Activated T-cell treated with anti-CD3 and anti-CD28 coated beads, Interleukin-2, amount 50 U/mL, for 72 hours (primary cell): ENCODE measurements at places on chromosomes 2 and 18. TPM values are rescaled to one million over a fixed set of nuclear protein-coding genes. Genes with fewer than 3 reads are reported as not detected.

Gene LRATD1
- not detected for total RNA-seq

GRCh38 chr2:130261970-130262760, 63.9 kb upstream of the TUBA3E start:
- DNase-seq = no peak
- no peak overlapping the region for H3K27ac ChIP-seq
- no peaks in the 10 kb centered on the region for H3K4me1 ChIP-seq
- no peaks in the 10 kb centered on the region for H3K36me3 ChIP-seq
- peaks cover 32% of the 10 kb centered on the region for H3K27me3 ChIP-seq

DNA sequence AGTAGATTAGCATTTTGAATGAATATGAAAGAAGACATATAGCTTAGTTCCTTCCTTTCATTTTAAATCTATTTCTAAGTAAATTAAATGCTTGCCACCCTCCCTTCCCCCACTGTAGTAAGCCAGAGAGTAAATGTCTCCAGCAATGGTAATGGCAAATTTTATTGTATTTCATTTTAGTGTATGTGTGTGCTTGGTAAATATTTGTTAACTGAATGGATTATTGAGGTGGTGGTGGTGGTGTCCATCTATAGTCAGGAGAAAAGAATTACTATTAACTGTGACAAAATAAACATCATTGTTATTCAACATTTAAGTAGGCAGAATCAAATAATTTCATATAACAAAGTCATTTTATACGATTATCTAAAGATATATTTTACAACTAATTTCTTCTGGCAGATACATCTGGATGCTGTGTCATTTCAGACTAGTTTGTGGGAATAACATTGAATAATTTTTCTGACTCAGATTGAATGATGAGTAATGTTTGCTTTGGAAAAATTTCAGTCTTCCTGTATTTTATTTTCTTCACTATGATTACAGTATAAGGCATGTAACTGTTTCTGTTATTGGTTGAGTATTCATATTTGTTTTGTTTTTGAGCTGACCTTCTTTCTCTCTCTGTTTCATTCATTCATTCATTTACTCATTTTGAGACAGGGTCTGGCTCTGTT, 18.3 kb downstream of the ASXL3 start:
- H3K4me3 ChIP-seq = no peak overlapping the region
- no peak for DNase-seq
- no peaks in the 10 kb centered on the region for H3K36me3 ChIP-seq
- no peak overlapping the region for H3K27ac ChIP-seq
- no peaks in the 10 kb centered on the region for H3K4me1 ChIP-seq
- H3K27me3 ChIP-seq = no peaks in the 10 kb centered on the region

DNA sequence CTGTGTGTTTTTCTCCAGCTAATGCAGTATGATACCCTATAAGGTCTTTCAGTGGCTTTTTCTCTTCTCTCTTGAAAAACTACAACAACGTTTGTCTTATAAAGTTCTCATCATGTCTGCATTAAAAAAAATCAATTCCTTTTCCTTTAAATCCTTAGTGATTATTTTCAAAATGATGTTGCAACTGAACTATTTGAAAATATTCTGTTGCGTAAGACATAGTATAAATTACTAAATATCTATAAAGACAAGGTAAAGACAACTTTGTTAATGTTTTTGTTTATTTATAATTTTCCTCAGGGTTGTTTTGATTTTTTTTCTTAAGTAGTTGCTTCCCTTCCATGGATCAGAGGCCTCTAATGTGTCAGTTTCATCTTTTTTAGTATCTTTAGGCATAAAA, 21.2 kb downstream of the PARD3B start:
- no peak overlapping the region for H3K27ac ChIP-seq
- H3K4me3 ChIP-seq = no peak overlapping the region
- peaks cover 7% of the 10 kb centered on the region for H3K27me3 ChIP-seq

- peaks cover 50% of the 10 kb centered on the region for H3K27me3 ChIP-seq
- H3K4me1 ChIP-seq = peaks cover 1% of the 10 kb centered on the region
- H3K36me3 ChIP-seq = no peaks in the 10 kb centered on the region
- no peak overlapping the region for H3K4me3 ChIP-seq
These were observed 2.8 kb downstream of the TRIM54 start for GRCh38 chr2:27284996-27285395.

- no peaks in the 10 kb centered on the region for H3K36me3 ChIP-seq
- no peaks in the 10 kb centered on the region for H3K27me3 ChIP-seq
- no peaks in the 10 kb centered on the region for H3K4me1 ChIP-seq
- no peak overlapping the region for H3K4me3 ChIP-seq
- no peak overlapping the region for H3K27ac ChIP-seq
These were observed 525.4 kb downstream of the KCNJ3 start for GRCh38 chr2:155223781-155224406.

DNA sequence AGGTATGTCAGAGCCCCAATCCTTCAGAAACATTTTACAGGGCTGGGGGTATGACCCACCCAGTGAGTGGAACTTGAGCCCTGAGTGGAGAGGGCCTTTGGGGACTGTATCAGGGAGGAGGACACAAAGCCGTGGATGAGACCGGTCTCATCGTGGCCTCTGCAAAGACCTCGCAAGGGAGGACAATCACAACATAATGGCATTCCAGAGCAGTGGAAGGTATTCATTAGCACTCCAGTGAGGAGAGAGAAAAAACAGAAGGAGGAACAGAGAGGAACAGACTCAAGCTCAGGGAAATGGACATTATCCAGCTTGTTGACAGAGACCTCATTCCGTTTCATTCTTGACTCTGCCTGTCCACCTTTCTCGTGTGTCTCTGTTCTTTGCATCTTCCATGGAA, 38.8 kb upstream of the CTAGE1 start:
- DNase-seq = no peak
- H3K4me1 ChIP-seq = no peaks in the 10 kb centered on the region
- H3K4me3 ChIP-seq = no peak overlapping the region
- no peak overlapping the region for H3K27ac ChIP-seq
- no peaks in the 10 kb centered on the region for H3K36me3 ChIP-seq

GRCh38 chr2:106542746-106543359, 55.7 kb downstream of the CD8B2 start:
- peaks cover 18% of the 10 kb centered on the region for H3K27me3 ChIP-seq
- peak overlapping the region; percentile 30 for H3K4me3 ChIP-seq
- DNase-seq = peak; percentile 73
- no peaks in the 10 kb centered on the region for H3K36me3 ChIP-seq
- no peak overlapping the region for H3K27ac ChIP-seq

DNA sequence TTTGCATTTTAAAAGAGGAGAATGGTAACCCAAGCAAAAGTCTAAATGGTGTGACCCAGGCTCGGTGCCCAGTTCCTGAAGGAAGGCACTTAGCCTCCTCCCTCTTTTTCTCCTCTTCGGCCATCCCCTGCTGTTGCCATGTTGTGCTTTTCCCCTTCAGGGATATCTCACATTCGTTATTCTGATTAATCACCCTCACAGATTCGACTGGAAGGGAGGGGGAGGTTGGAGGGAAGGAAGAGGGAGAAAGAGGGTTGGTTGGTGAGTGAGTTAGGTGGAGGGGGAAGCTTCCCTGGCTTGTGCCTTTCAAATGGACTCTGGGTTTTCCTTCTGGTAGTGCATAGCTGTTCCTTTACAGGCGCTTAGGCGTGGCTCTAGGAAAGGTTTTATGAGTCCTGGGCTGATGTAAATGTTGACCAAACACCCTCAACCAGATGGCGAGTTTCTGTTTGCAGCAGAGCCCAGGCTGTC, 39.0 kb upstream of the LYPD6B start:
- DNase-seq = no peak
- peaks cover 7% of the 10 kb centered on the region for H3K36me3 ChIP-seq
- H3K27ac ChIP-seq = no peak overlapping the region
- no peak overlapping the region for H3K4me3 ChIP-seq
- no peaks in the 10 kb centered on the region for H3K27me3 ChIP-seq

GRCh38 chr2:8581601-8582041, 100.2 kb upstream of the ID2 start:
- H3K4me1 ChIP-seq = peaks cover 66% of the 10 kb centered on the region
- DNase-seq = no peak
- no peak overlapping the region for H3K4me3 ChIP-seq
- H3K36me3 ChIP-seq = no peaks in the 10 kb centered on the region
- no peak overlapping the region for H3K27ac ChIP-seq

DNA sequence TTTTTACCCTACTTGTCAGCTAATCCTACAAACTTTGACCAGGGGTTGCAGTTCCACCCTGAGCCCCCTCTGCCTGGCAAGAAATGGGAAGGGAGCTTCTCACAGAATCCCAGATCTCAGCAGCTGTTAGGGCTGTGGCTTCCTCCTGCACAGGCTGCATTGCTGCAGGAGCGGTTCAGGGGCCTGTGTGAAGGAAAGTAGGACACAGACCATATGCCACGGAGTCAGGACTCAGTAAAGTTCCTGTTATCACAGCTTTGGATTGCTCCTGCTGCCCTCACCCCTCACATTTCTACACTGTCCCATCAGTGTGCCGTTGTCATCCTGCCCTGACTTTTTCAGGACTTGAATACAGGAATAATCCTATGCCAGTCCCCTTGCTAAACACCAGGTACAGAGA, 62.8 kb upstream of the SP3 start:
- DNase-seq = no peak
- no peaks in the 10 kb centered on the region for H3K27me3 ChIP-seq
- peaks cover 5% of the 10 kb centered on the region for H3K36me3 ChIP-seq
- H3K4me3 ChIP-seq = no peak overlapping the region
- peaks cover 8% of the 10 kb centered on the region for H3K4me1 ChIP-seq
